ENCODE measurements at places on chromosomes 7 and 10.

GRCh38 chr7:104045183-104045582, 55.7 kb upstream of the RELN start:
- DNase-seq, result no peak

DNA sequence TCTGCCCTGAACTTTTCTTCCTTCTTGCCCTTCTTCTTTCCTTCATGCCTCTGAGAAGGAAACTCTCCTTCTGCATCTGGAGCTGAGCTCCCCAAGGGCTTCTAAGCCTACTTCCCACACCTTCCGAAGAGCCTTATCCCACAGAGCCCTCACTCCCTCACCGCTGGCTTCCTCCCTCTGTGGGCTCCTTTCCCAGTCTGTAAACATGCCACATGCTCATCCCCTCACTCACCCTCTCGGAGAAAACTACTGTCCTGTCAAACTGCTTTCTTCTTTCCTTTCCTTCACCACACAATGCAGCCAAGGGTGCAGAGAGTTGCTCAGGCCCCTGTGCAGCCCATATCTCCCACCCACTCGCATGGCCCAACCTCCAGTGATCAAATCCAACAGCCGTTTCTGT, 18.1 kb downstream of the ANKRD16 start:
- DNase-seq, result no peak

GRCh38 chr7:151422212-151422611, 12.4 kb upstream of the WDR86 start:
- no peak for DNase-seq

DNA sequence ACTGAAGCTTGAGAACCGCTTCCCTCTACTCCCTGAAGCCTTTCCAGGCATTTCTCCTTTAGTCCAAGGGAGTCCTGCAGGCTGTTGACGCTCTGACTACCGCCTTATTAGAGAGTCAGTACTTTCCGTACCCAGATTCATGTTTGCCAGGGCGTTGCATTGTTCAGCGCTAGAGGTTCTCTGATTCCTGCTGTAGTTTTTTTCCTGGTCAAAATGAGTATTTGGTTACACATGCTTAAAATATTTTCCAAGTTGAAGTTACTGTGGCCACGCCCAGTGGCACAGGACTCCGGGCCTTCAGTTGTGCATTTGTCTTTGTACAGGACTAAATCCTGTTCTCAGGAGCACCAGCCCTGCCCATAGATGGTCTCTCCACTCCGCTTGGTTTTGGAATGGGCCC, 7.9 kb downstream of the MTURN start:
- no peak for DNase-seq
